Aortic smooth muscle cell (primary cell): ENCODE measurements at places on chromosomes 1 and 21. TPM values are rescaled to one million over a fixed set of nuclear protein-coding genes. Genes with fewer than 3 reads are reported as not detected.

The PHACTR4 gene
- 6.3 and 9.0 TPM in 2 replicates for total RNA-seq

The REN gene
- not detected in 2 replicates for total RNA-seq

The DCST2 gene
- 0.06 TPM in 1 of 2 replicates, not detected in the other for total RNA-seq

The MMEL1 gene
- total RNA-seq, result 0.40 and 0.75 TPM in 2 replicates

The KCNJ6 gene
- total RNA-seq, result under 0.01 TPM in 1 of 2 replicates, not detected in the other

The CENPL gene
- total RNA-seq, result 15.4 and 20.7 TPM in 2 replicates

The TMEM51 gene
- total RNA-seq, result 2.7 and 4.2 TPM in 2 replicates

The DISP1 gene
- 4.0 and 5.5 TPM in 2 replicates for total RNA-seq

The OR2AK2 gene
- total RNA-seq, result not detected in 2 replicates

The TMPRSS3 gene
- not detected in 2 replicates for total RNA-seq

The BRDT gene
- total RNA-seq, result not detected in 2 replicates

The IPO9 gene
- total RNA-seq, result 21.1 and 24.3 TPM in 2 replicates

The TMEM52 gene
- not detected in 2 replicates for total RNA-seq

The MYOC gene
- total RNA-seq, result 0.13 and 0.37 TPM in 2 replicates

The TTLL7 gene
- total RNA-seq, result 10.4 and 17.8 TPM in 2 replicates
